ENCODE measurements at places on chromosomes 2 and 18.
A peak's percentile ranks its signal among the peaks of the same experiment; 100 is the strongest.

DNA sequence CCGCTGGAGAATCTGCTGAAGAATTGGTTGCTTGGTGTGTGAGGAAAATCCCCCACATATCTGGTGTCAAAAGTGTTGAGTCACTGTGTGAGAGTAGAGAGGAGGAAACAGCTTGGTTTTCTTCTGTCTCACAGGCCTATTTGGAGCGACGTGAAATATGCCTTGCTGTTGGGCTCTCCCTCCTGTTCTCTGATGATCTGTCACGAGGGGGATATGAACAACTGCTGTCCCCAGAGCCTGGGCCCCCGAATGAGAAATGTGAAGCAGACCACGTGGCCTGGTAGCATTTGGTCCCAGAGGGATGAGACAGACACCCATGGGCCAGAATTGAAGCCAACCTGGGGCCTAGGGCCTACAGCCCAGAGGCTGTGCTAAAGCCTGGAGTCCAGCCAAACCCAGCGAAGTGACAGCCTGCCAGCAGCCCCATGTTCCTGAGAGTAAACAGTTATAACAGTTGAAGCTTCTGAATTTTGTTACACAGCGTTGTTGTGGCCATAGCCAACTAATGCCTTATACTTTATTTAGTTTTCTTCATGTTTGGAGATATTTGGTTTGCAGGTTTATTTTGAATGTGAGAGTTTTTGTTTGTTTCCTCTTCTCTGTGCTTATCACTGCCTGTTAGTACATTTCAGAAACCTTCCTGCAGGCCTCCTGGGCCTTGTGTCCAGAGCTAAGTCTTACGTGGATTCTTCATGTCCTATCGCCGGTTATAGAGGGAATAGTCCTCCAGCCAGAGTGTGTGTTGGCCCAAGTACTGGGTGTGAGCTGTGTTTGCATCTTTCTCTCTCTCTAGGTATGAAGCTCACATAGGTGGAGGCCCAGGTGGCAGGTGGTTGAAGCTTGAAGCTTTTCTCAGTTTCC, 18.7 kb upstream of the COLEC12 start:
- peak; percentile 89 for DNase-seq

- DNase-seq: no peak
Observed at GRCh38 chr2:187075671-187076070, 226.7 kb upstream of the ZSWIM2 start.

DNA sequence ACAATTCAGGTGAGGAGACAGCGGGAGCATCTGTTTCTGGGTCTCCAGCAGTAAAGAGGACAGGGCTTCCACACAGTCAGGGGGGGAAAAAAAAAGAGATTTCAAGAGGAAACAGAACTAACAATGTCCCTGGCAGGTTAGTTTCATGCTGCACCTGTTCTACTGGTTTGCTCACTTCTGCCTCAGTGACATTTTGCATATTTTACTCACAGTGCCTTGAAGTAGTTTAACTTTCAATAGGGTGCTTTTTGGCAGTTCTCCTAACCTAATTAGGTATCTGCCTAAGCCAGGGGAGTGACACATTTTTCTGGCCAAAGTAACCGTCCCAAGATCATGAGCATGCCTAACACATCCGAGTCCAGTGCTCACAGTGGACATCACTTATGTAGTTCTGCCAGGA, 109.0 kb upstream of the ALK start:
- DNase-seq: no peak

DNA sequence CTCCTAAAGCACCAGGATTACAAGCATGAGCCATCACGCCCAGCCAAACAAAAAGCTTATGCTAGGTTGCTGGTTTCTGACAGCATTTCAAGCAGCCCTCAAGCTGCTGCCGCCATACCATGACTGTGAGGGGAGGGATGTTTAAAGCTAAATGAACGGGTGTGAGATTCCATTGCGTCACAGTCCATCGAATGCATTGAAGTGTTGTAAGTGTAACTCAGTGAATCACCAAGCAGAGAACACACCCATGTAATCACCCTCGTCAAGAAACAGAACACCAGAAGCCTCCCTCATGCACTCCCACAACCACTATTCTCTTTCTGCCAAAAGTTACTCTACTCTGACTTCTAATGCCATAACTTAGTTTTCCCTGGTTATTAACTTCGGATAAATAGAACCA, 32.8 kb upstream of the MC5R start:
- DNase-seq: no peak

DNA sequence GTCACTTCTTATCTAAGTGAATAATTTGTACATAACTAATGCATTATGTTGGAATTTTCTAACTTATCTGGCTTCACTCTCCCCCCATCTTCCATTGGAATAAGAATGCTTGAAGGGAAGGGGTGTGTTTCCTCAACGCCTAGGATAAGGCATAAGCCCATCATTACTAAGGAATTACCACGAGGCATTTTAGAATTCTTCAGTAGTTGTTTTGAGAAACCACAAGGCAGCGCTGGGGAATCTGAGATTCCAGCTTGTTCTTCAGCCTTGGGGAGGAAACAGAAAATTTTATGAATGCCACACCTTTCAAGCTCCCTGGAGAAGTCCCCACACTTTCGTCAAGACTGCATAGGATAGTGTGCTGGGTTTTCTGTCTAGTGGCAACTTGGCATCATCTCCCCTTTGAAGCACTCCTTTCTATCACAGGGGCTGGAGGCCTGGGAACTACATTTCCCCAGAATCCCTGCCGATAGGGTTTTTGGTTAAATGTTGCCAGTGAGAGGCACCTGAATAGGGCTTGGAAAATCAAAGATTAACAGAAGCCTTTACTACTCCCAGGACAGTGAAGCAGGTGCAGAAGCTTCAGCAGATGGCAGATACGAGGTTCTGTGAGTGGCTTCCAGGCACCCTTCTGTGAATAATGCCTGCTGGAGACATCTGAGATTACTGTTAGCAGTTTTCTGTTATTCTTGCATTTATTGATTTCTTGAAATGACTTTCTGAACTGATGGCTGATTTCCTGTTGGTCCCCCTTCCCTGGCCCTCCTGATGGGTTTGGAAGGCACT, 192.7 kb upstream of the REV1 start:
- no peak for DNase-seq

- DNase-seq: peak; percentile 10
Observed at GRCh38 chr18:44909191-44909719, 228.6 kb downstream of the SETBP1 start.

GRCh38 chr2:104871972-104872865, 18.3 kb downstream of the POU3F3 start:
- DNase-seq: peak; percentile 21

DNA sequence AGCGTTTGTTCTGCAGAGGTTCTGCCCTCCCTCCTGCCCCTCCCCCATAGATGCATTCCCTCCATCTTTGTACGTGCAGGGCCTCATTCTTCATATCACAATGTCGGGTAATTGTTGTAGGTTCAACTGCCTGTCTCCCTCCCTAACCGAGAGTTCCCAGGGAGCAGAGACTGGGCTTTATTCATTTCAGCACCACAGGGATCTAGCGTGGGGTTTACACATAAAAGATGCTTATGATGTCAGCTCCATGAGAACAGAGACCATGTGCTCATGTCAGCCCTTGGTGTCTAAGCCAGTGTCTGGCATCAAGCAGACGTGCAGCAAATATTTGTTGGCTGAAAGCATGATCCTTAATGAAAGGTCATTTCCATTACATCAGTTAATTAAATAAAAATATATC, 298.9 kb upstream of the TRIB2 start:
- DNase-seq: no peak

DNA sequence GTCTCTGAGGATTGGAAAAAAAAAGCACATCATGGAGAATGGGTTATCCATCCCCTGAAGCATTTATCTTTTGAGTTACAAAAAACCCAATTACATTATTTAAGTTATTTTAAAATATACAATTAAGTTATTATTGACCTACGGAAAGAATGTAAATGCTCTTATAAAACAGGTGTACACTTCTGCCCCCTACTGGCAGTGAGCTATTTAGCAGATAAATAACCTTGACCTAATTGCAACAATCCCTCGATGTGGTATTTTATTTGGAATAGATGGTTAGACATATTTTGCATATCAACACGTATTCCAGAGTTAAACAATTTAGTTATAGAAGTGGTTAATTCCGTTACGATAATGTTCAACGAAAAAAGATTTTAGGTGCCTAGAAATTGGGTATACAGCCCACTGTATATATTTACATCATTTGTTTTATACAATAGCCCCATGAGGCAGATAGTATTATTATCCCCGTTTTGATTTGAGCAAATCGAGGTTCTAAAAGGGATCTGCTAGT, 9.1 kb upstream of the DAW1 start:
- DNase-seq: peak; percentile 67

DNA sequence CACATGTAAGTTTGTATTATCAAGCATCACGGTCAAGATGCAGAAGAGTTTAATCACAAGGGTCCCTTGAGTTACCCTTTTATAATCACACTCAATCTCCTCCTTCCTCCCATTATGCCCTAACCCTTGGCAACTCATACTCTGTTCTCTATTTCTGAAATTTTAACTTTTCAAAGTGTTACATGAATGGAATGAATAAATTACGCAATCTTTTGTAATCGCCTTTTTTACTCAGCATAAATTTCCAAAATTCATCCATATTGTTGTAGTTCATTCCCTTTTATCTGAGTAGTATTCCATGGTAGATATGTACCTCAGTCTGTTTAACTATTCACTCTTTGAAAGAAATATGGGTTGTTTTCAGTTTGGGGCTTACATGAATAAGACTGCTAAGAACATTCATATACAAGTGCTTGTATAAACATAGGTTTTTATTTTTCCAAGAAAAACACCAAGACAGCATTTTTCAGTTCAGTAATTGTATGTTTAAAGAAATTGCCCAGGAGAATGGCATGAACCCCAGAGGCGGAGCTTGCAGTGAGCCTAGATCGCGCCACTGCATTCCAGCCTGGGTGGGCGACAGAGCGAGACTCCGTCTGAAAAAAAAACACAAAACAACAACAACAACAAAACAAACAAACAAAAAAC, 430.9 kb upstream of the KCNH7 start:
- DNase-seq: no peak

- no peak for DNase-seq
Observed at GRCh38 chr2:149387411-149387810, 57.0 kb downstream of the LYPD6 start.

GRCh38 chr18:54257015-54257414, 12.3 kb upstream of the POLI start:
- no peak for DNase-seq

- no peak for DNase-seq
Observed at GRCh38 chr2:240878341-240878936, 9.8 kb downstream of the AGXT start.

GRCh38 chr18:58892488-58892887, 27.8 kb downstream of the ZNF532 start:
- no peak for DNase-seq

- no peak for DNase-seq
Observed at GRCh38 chr2:181380581-181380980, 76.6 kb upstream of the ITGA4 start.

- no peak for DNase-seq
Observed at GRCh38 chr18:14776801-14777200, 28.8 kb downstream of the ANKRD30B start.

- DNase-seq: peak; percentile 18
Observed at GRCh38 chr2:27211241-27211942, 449 bp upstream of the ATRAID start.

DNA sequence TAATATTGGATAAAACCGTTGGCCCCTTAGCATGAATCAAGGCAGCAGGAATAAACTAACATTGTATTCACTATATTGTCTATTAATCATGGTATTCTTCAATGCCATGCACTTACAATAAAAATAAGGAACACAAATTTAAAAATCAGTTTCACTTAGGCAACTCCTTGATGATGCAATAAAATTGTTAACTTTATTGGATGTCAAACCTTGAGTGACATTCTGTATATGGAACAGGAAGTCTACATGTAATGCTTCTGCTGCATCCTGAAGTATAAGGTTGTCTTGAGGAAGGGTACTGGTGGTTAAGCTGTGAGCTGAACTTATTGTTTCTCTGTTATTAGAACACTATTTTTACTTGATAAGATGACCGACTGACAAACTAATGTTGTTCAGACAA, 605.5 kb downstream of the SATB2 start:
- no peak for DNase-seq

GRCh38 chr18:40832362-40832761, 1122.7 kb upstream of the PIK3C3 start:
- no peak for DNase-seq

- no peak for DNase-seq
Observed at GRCh38 chr18:22606563-22607283, 189.0 kb upstream of the CTAGE1 start.

DNA sequence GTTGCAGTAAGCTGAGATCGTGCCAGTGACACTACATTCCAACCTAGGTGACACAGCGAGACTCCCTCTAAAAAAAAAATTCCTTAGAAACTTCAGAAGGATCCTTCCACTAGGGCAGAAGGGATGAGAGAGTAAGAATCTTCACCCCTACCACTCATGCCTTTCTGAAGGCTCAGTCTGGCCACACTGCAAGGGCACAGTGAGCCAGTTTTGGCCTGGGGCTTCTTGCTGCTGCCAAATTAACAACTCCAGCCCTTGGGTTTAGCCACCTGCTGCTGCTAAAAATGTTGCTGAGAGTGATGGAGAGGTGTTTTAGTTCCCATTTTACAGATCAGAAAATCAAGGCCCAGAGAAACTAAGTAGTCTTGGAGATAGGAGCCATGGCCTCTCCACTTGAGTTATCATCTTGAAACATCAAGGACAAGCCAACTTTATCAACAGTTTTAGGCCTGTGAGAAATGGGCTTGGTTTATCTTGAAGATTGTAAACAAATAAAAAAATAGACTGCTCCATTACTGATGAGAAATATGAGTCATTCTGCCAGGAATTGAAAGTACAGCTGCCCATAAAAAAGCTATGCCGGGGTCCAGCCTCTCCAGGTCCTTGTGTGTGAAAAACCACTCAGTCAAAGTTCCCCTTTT, 31.9 kb upstream of the CASP8 start:
- DNase-seq: peak; percentile 84

DNA sequence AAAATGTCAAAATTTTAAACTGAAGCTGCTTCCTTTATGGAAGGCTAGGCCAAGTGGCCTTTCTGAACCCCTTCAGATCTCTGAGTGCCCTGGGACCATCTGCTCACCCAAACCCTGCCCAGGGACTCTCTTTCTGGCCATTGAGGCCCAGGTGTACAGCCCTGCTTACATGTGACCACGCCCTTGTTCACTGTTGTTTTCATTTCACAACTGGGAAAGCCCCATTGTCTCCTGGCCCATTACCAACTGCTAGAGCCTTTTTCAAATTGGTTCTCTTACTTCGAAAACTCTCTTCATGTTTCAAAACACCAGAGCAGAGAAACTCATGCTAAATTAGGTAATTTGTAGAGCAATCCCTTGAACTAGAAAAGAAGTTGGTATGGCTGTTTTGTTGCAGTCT, 219.5 kb upstream of the TANK start:
- DNase-seq: no peak

DNA sequence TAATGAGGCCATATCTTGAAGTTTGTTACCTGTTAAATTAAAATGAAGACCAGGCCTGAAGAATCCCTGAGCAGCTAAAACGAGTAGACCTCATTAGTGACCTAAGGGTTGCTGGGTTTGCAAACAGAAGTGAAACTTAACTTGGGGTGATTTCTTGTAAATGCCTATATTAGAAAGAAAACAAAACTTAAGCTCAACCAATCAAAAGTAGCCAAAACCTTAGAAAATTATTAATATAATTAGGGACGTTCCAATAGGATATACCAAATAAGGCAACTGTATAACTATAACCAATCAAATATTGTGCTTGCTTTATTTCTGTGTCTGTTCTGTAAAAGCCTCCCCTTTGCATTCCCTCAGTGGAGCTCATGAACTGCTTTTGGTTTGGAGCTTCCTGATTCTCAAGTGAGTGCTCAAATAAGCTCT, 137.9 kb upstream of the VRK2 start:
- peak; percentile 42 for DNase-seq
